ENCODE measurements at places on chromosomes 16 and 17.

- no peak overlapping the region for H3K27ac ChIP-seq
- H3K36me3 ChIP-seq, result no peaks in the 10 kb centered on the region
- no peaks in the 10 kb centered on the region for H3K4me1 ChIP-seq
- H3K4me3 ChIP-seq, result no peak overlapping the region
These were observed 12.1 kb upstream of the TMEM92 start for GRCh38 chr17:50262001-50262794.

GRCh38 chr16:82201351-82201750, 31.3 kb upstream of the MPHOSPH6 start:
- no peak for DNase-seq
- H3K36me3 ChIP-seq, result no peaks in the 10 kb centered on the region
- no peaks in the 10 kb centered on the region for H3K4me1 ChIP-seq
- no peak overlapping the region for H3K27ac ChIP-seq
- no peak overlapping the region for H3K4me3 ChIP-seq

DNA sequence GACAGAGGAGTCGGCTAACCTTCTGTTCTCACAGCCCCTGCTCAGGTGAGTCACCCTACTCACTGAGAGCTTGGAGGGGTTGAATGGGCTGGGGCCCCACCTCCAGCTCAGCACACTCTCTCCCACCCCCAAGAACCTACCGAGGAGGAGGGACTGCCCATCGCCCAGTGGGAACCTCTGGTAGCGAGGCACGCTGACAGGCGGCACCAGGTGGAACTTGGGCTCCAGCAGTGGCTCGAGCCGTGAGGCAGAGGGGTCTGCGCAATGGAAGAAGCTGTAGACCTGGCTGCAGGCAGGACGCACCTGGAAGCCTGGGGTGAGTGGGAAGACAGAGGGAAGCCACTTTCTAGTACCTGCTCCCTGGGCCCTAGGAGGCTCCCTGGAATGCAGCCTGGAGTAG, 28.3 kb downstream of the PIMREG start:
- H3K27me3 ChIP-seq, result no peaks in the 10 kb centered on the region
- H3K4me1 ChIP-seq, result no peaks in the 10 kb centered on the region
- no peak overlapping the region for H3K4me3 ChIP-seq
- no peaks in the 10 kb centered on the region for H3K36me3 ChIP-seq

DNA sequence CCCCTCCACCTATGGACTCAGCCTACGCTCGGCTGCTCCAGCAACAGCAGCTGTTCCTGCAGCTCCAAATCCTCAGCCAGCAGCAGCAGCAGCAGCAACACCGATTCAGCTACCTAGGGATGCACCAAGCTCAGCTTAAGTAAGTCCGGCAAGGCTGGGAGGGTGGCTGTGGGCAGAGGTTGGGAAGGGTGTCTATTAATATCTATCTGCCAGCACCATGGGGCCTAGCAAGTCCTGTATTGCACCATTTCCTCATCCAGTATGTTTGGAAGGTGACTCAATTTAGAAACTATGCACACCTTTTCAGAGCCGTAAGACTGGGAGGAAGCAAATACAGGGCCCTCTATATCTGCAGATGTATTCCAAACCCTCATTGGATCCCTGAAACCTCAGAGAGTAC, 45.0 kb upstream of the ARHGAP44 start:
- H3K27me3 ChIP-seq, result no peaks in the 10 kb centered on the region
- no peaks in the 10 kb centered on the region for H3K36me3 ChIP-seq
- H3K27ac ChIP-seq, result no peak overlapping the region
- H3K4me3 ChIP-seq, result no peak overlapping the region
- no peak for DNase-seq
- no peaks in the 10 kb centered on the region for H3K4me1 ChIP-seq

- H3K27me3 ChIP-seq, result no peaks in the 10 kb centered on the region
- DNase-seq, result no peak
- H3K4me1 ChIP-seq, result peaks cover 18% of the 10 kb centered on the region
- no peak overlapping the region for H3K4me3 ChIP-seq
These were observed 51.7 kb downstream of the PLXDC1 start for GRCh38 chr17:39099663-39100286.

GRCh38 chr16:84692451-84693214, 7.2 kb upstream of the USP10 start:
- DNase-seq, result no peak
- H3K27ac ChIP-seq, result no peak overlapping the region
- no peak overlapping the region for H3K4me3 ChIP-seq
- no peaks in the 10 kb centered on the region for H3K4me1 ChIP-seq
- H3K36me3 ChIP-seq, result no peaks in the 10 kb centered on the region
- no peaks in the 10 kb centered on the region for H3K27me3 ChIP-seq

- H3K36me3 ChIP-seq, result no peaks in the 10 kb centered on the region
- no peaks in the 10 kb centered on the region for H3K4me1 ChIP-seq
- DNase-seq, result no peak
- no peak overlapping the region for H3K27ac ChIP-seq
These were observed 280.9 kb upstream of the TNRC6C start for GRCh38 chr17:77677630-77678029.

DNA sequence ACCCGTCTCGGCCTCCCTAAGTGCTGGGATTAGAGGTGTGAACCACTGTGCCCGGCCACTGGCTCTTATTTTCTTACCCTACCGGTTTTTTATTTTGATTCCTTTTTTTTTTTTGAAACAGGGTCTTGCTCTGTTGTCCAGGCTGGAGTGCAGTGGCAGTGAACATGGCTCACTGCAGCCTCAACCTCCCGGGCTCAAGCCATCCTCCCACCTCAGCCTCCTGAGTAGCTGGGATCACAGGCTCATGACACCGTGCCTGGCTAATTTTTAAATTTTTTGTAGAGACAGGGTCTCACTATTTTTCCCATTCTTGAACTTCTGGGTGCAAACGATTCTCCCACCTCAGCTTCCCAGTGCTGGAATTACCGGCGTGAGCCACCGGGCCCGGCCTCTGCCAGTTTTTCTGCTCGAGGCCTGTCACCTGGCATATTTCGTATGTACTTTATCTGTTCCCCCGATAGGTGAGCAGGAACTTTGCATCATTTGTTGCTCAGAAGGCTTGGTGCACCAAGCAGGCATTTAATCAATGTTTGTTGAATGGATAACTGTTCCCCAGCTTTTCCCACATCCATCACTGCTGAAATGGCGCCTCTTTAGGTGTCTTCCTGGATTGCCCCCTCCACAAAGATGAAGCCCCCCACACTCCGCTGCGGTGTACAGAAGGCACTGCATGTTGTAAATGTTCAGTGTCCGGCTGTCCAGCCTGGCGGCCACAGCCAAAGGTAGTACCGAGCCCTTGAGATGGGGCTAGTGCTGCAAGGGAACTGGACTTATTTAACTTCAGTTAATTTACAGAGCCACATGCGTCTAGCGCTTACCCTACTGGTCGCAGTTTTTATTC, 858 bp upstream of the TELO2 start:
- peaks cover 19% of the 10 kb centered on the region for H3K4me1 ChIP-seq
- no peak for DNase-seq
- H3K36me3 ChIP-seq, result no peaks in the 10 kb centered on the region
- no peaks in the 10 kb centered on the region for H3K27me3 ChIP-seq
- H3K4me3 ChIP-seq, result peak overlapping the region; percentile 93

DNA sequence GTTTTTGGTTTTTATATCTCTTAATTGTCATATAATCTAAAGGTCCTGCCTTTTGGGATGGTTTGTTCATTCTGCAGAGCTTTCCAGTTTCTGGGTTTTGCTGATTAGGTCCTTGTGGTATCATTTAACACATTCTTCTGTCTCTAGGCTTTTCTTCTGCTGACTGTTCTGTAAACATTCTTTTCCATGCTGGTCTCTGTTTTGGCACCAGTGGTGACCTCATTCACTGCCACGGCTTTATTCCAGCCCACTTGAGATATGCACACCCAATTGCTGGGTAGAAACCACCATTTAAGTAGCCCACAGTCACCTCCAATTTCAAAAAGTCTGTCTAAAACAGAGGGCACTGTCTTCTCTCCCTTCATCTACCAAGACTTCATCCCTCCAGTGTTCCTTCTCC, 31.1 kb upstream of the COX10 start:
- H3K4me1 ChIP-seq, result no peaks in the 10 kb centered on the region
- no peak overlapping the region for H3K4me3 ChIP-seq
- no peaks in the 10 kb centered on the region for H3K27me3 ChIP-seq
- 0 out of 2 replicates have a peak, but pooled peaks cover 4% of the 10 kb centered on the region for H3K36me3 ChIP-seq
- no peak overlapping the region for H3K27ac ChIP-seq

DNA sequence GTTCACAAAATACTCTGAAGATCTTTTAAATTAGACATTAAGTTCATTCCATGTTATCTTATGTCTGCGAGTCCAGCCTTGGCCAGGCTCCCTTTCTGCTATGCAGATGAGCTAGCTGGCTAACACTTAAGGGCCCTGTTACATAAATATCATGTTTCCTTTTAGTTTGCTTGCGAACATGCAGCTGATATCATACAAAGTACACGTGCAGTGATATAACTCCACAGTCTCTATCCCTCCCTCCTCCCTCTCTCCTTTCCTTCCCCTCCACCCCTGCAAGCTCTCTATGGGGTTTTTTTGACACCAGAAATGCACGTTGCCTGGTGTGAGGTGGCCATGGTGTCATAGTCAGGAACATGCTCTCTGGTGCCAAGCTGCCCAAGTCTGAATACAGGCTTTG, 46.1 kb downstream of the ARHGAP17 start:
- H3K4me1 ChIP-seq, result peaks cover 14% of the 10 kb centered on the region
- no peaks in the 10 kb centered on the region for H3K27me3 ChIP-seq
- no peak overlapping the region for H3K27ac ChIP-seq
- DNase-seq, result no peak
- no peak overlapping the region for H3K4me3 ChIP-seq
- H3K36me3 ChIP-seq, result peaks cover 41% of the 10 kb centered on the region

DNA sequence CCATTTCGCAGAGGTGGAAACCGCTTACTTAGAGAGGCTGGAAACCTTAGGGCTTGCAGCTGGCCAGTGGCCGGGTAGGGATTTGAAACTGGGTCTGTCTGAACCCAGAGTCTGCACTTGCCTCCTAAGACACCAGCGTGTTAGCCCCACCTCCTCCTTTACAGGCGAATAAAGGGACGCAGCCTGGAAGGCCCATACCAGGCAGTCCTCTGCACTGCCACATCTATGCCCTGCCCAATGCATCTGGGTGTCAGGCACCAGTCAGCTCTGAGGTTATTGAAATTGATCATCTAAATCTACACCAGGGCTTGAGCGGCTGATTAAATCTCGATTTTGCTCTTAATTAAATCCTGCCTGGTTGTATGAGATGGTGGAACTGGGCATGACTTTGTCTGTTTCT, 19.9 kb upstream of the NAGS start:
- H3K27ac ChIP-seq, result no peak overlapping the region
- no peak overlapping the region for H3K4me3 ChIP-seq

GRCh38 chr16:80457871-80458270, 82.9 kb upstream of the DYNLRB2 start:
- no peak for DNase-seq
- peaks cover 4% of the 10 kb centered on the region for H3K27me3 ChIP-seq
- H3K4me1 ChIP-seq, result no peaks in the 10 kb centered on the region

DNA sequence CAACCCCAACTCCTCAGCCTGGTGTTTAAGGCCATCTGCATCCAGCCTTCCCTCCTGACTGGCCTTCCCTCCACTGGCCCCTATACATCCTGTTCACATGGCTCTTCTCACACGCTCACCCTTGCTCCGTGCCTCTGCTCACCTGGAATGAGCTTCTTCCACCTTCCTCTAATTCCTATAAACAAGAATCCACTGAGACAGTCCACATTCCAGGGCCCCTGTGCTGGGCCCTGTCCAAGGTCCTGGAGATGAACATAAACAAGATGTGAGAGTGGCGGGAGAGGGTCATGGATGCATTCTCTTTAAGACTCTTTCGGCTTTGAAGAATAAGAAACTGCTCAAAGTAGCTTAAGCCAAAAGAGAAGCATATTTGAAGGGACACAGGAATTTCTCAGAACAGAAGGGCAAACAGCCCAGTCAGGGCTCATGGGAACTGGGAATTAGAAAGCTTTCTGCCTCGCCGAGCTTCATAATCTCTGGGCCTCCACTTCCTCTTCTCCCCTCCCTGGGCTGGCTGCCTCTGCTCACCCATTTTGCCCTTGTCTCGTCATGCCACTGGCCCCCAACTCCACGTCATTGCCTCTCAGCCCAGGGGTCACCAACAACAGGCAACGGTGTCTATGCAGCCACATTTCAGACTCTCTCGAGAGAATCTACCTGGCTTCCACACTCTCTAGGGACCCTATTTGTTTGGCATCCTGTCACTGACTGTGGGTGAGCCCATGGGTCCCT, 13.5 kb downstream of the SPPL2C start:
- no peak overlapping the region for H3K27ac ChIP-seq
- H3K4me1 ChIP-seq, result no peaks in the 10 kb centered on the region
- H3K4me3 ChIP-seq, result no peak overlapping the region
- no peaks in the 10 kb centered on the region for H3K36me3 ChIP-seq
- H3K27me3 ChIP-seq, result no peaks in the 10 kb centered on the region

- no peak within 1 kb of the TSS for H3K27ac ChIP-seq
- no peak for DNase-seq
- no peaks in the 10 kb centered on the region for H3K4me1 ChIP-seq
- H3K27me3 ChIP-seq, result no peaks in the 10 kb centered on the region
- H3K4me3 ChIP-seq, result no peak within 1 kb of the TSS
These were observed at the start of gene TLCD3B for GRCh38 chr16:30030841-30031413. TSS of gene TLCD3B (minus strand) at chr16:30031271. CDS start at chr16:30030527, 744 bp downstream.

- DNase-seq, result no peak
- no peaks in the 10 kb centered on the region for H3K27me3 ChIP-seq
- no peaks in the 10 kb centered on the region for H3K36me3 ChIP-seq
- H3K4me1 ChIP-seq, result no peaks in the 10 kb centered on the region
These were observed 128.3 kb downstream of the CCDC144A start for GRCh38 chr17:16818340-16818739.

GRCh38 chr16:88331989-88332920, 50.5 kb upstream of the ZNF469 start:
- no peaks in the 10 kb centered on the region for H3K36me3 ChIP-seq
- no peaks in the 10 kb centered on the region for H3K27me3 ChIP-seq
- no peak for DNase-seq
- no peak overlapping the region for H3K27ac ChIP-seq
- no peaks in the 10 kb centered on the region for H3K4me1 ChIP-seq

GRCh38 chr17:9958586-9959281, 53.7 kb upstream of the RCVRN start:
- H3K4me1 ChIP-seq, result peaks cover 82% of the 10 kb centered on the region
- H3K36me3 ChIP-seq, result peaks cover 13% of the 10 kb centered on the region
- no peak overlapping the region for H3K4me3 ChIP-seq
- no peaks in the 10 kb centered on the region for H3K27me3 ChIP-seq

GRCh38 chr17:248337-249235, 67.1 kb upstream of the DOC2B start:
- H3K4me3 ChIP-seq, result no peak overlapping the region
- no peak for DNase-seq
- no peaks in the 10 kb centered on the region for H3K36me3 ChIP-seq
- H3K27ac ChIP-seq, result no peak overlapping the region
- no peaks in the 10 kb centered on the region for H3K27me3 ChIP-seq

GRCh38 chr16:28042811-28043210, 20.7 kb downstream of the GSG1L start:
- no peak overlapping the region for H3K4me3 ChIP-seq
- H3K27me3 ChIP-seq, result no peaks in the 10 kb centered on the region
- DNase-seq, result no peak
- no peaks in the 10 kb centered on the region for H3K36me3 ChIP-seq
